A549 treated with CORT108297 at 1 μM for 4 hours (cell line): ENCODE measurements at places on chromosomes 16 and 17. TPM values are rescaled to one million over a fixed set of nuclear protein-coding genes. Genes with fewer than 3 reads are reported as not detected.

CDRT15L2 gene
- total RNA-seq, result not detected in 5 replicates

NPIPA5 gene
- 0.29 to 4.3 TPM (median 0.54 TPM) in 5 replicates for total RNA-seq

DRC3 gene
- 2.2 to 3.2 TPM (median 3.0 TPM) in 5 replicates for total RNA-seq

G6PC1 gene
- total RNA-seq, result not detected in 5 replicates

MMP2 gene
- 7.7 to 13.9 TPM (median 10.4 TPM) in 5 replicates for total RNA-seq

ATXN1L gene
- total RNA-seq, result 13.3 to 18.4 TPM (median 16.3 TPM) in 5 replicates

PRDM7 gene
- total RNA-seq, result 0.04 TPM in 1 of 5 replicates, not detected in the others

MVP gene
- 111 to 140 TPM (median 130 TPM) in 5 replicates for total RNA-seq

HBA2 gene
- total RNA-seq, result 0.24 to 0.60 TPM (median 0.47 TPM) in 4 of 5 replicates, not detected in the other

C17orf67 gene
- 1.6 to 2.3 TPM (median 2.1 TPM) in 5 replicates for total RNA-seq
